ENCODE measurements at places on chromosomes 2 and 18.

DNA sequence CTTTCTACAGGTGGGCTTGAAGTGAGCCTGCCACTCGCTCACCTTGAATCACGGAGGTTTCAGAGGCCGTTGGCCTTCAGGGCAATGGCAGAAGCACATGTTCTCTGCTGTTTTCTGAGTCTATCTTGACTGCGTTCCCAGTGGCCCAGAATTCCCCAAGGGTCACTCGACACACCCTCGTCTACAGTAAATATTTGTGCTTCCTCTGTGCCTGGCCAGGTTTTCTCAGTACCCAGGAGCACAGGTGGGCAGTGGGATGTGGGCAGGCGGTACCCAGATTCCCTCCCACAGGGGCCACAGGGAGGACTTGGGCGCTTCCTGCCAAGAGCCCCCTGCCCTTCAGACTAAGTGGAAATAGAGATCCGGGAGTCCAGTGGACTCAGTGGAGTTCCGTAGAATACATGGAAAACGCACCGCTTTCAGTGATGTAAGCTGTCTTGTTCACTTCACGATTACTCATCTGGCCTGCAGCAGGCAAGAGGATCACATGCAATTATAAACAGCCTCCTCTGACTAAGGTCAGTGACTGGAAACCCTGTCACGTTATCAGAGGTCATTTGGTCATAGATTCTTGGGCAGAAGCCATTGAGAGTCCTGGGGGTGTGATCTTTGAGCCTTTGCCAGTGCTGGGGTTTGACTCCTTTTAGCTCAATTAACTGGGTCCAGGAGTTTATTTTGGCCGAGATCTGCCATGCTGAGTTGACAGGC is 179.8 kb downstream of the NEDD4L start:
- DNase-seq, result no peak

- no peak for DNase-seq
These were observed 45.4 kb upstream of the MC4R start for GRCh38 chr18:60417946-60418345.

- DNase-seq, result no peak
These were observed 69.8 kb upstream of the EPB41L5 start for GRCh38 chr2:119943058-119943457.

DNA sequence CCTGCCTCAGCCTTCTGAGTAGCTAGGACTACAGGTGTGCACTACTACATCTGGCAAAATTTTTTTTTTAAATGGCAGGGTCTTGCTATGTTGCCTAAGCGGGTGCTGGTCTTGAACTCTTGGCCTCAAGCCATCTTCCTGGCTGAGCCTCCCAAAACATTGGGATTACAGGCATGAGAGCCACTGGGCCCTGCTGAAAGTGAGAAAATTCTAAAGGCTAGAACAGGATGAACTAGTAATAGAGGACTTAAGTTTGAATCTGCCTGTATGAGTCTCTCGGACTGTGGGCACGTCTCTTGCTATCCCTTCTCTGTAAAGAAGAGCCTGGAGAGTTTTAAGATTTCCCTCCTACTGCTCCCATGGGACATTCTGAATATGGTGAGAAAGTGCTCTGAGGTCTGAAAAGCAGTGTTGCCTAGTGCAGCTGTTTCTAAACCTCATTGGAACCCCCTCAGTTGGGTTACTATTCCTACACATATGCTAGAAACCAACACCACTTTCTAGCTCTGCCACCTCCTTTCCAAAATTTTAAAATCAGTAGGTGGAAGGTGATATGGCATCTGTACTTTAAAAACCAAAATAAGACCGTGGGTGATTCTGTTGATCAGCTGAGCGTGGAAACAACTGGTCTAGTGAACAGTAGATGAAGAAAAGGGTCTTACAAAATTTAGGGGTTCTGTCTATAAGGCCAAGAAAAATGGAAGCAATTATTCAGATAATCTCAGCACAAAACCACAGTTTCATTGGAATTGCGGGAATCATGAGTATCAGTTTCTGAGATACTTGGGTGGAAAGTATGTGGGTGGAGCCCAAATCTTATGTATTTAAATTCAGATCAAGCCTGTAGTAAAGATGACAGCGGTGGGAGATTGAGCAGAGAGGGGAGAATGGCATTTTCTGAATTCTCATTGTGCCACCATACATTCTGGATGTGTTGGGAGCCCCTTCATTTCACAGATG is 259.8 kb upstream of the CXCR4 start:
- no peak for DNase-seq

GRCh38 chr2:96760986-96761832 is 507 bp downstream of the CNNM4 start:
- peak; percentile 45 for DNase-seq

- DNase-seq, result no peak
These were observed 80.5 kb downstream of the BCL2L11 start for GRCh38 chr2:111201214-111201613.

- no peak for DNase-seq
These were observed 128.0 kb downstream of the ARL4C start for GRCh38 chr2:234368861-234369261.

- DNase-seq, result no peak
These were observed 58.0 kb upstream of the BOD1L2 start for GRCh38 chr18:57088883-57089282.

DNA sequence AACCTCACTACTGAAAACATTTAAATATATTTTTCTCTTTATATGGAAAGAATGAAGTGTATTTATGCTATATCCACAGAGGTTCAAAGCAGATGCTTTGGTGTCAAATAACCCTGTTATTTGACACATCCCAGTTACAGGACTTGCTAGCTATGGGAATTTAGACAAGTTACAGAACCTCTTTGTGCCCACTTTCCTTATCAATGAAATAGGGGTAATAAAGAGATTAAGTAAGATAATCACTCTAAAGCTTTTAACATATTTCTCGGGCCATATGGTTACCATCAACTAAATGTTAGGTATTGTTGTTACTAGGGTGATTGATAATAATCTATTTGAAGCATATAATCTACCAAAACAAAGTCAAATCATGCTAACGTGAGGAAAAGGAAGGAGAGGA is 1660.6 kb upstream of the NXPH2 start:
- no peak for DNase-seq

GRCh38 chr18:32888306-32888705 is 115.5 kb upstream of the KLHL14 start:
- no peak for DNase-seq

GRCh38 chr2:156673981-156674380 is 237.8 kb downstream of the GPD2 start:
- DNase-seq, result no peak

- no peak for DNase-seq
These were observed 103.1 kb downstream of the DTNB start for GRCh38 chr2:25570161-25570845.

GRCh38 chr18:73099759-73100158 is 232.0 kb upstream of the NETO1 start:
- DNase-seq, result no peak

GRCh38 chr2:134433469-134433868 is 179.6 kb downstream of the MGAT5 start:
- DNase-seq, result no peak

- no peak for DNase-seq
These were observed 31.6 kb upstream of the AFF3 start for GRCh38 chr2:100174026-100174431.

DNA sequence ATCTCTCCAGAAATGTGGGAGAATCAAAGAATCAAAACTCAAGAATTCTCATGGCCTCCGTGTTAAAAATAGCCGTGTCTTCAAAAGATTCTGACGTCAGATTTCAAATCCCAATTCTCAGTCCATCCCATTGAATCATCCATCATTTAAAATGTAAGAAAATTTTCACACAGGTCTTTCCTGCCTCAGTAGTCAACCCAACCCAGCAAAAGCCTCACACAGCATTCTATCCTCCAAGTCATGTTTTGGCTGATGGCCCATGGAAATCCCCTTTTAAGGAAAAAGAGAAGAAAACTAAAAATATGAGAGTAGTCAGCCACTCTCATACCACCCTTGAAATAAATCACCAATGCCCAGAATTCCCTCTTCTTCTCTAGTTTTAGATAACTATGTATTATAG is 211.8 kb downstream of the C1D start:
- DNase-seq, result no peak

DNA sequence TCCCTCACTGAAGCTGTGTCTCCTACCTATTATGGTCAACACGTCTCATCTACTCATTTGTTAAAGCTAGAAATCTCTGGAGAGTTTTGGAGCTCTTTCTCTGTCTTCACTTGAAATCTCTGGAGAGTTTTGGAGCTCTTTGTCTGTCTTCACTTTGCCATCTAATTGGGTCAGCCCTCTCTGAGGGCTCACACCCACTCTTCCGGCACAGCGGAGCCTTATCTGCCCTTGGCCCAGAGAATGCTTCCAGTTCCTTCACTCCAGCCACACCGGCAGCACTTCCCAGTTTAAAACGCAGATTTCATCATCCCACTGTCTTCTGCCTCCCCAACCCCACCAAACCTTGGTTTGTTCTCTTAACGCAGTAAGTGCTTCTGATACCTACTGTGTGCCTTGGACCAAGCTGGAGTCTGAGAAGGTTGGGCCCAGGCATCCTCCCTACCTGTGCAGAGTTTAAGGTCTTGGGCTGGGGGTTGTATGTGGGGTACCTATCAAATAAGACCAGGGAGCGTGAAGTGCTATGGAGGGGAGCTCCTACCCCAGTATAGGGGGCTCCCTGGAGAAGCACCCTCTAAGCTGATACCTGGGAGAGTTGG is 5.0 kb downstream of the HPCAL1 start:
- no peak for DNase-seq

DNA sequence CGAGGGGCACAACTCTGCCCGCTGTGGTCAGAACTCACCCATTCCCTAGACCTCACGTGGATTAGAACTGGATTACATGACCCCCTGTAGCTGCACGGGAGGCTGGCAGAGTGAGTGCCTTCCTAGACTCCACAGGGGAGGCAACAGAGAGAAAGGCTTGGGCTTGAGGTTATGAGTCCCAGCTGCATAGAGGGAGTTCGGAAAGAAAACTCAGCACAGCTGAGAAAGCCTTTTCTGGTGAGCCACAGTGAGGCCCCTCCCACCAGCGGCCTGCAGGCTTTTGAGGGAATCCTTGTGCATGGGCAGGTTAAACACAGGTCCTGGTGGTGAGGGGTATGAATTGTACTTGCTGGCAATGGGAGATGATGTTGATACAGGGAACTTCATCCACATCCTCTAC is 217.3 kb downstream of the FHOD3 start:
- DNase-seq, result no peak

DNA sequence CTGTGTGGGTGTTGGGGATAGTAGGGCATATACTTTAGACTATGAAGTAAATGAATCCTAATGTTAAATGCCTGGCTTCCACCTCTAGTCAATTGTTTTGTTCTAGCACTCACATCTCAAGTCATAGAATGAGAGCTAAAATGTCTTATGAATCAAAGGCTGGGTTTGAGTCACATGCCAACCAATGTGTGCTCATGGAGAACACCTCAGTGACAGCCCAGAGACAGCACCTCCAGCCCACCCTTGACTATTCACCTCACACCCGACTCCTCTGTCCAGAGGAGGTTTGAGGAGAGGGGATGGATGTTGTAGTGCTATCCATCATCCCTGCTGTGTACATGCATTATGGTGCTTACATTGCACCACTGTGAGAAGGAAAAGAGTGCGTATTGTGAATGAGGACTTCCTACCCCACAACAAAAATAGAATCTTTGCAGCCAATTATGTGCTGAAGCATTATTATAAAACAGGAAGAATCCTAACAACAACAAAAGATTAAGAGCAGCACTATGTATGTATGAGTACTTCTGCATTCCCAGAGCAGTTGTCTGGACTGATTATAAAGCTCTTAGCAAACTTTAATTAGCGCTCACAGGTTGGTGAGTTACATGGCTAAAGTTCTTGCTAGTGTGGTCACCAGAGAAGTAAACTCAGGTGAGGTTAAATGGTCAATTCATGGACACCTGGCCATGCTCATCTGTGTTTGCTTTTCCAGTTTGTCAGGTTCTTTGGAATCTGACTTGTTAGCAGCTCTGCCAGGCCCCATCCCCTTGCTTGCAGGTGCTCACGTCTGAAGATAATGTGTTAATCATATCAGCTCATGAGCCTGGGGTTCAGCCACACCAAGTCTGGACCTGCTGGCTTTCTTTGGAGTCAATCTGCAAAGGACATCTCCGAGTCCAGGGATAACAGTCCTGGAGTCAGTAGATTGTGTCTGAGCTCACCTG is 55.3 kb upstream of the NABP1 start:
- no peak for DNase-seq

GRCh38 chr2:228433721-228434120 is 252.2 kb upstream of the SPHKAP start:
- no peak for DNase-seq
